ENCODE measurements at places on chromosomes 5 and 9.
A peak's percentile ranks its signal among the peaks of the same experiment; 100 is the strongest.

DNA sequence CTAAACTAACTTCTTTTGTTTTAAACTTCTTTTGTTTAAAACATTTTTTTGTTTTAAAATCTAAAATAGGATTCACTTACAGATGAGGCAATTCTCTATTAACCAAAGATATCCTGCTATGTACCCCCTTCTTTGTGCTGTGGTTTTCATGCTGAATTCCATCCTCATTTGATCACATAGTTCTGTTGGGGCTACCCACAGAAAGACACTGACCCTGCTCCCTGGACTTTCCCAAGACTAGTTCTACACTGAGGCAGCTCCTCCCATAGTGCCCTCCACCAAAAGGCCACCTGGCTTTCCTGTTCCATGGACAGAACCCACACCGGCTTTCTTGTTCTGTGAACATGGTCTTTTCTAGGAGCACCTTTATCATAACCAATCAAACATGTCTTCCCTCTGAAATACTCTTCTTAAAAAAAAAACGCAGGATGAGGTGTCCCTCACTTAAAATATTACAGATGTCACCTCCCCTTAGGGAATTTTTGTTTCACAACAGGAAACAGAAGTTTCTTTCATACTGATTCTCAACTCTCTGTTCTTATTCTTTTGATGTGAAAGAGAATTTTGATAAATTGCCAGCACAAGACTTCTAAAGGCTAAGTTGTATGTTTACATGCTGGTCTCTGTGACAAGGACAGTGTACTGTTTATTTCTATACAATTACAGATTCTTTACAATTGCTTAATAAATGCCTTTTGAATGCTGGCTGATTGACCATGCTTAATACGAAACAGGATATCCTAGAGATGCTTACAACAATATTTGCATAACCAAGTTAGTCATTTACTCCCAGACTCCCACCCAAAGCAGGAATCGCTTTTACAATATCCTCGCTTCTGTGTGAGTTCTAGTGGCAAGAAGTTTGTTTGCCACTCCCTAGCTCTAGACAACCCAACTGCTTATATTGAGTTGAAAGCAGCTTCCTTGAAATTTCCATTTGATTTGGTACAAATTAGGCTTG lies 300.4 kb downstream of the DTWD2 start:
- DNase-seq: no peak

DNA sequence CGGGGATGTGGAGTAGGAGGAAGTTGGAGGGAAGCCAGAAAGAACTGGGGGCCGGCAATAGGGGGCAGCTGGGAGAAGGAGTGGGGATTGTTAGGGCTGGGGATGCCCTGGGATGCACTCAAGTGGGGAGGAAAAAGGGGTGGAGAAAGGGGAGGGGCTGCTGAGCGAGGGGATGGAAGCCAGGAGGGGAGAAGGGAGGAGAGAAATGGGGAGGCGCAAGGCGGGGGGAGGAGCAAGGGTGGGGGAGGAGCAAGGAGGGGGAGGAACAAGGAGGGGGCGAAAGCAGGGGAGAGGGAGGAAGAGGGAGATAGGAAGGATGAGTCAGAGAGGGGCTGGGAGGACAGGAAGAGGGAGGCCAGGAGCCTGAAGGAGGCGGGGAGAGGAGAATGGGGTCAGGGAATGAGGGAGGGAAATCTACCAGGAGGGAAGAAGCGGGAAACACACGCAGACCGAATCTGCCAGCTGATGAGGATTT lies 1.6 kb downstream of the IRX4 start:
- DNase-seq: peak; percentile 87

DNA sequence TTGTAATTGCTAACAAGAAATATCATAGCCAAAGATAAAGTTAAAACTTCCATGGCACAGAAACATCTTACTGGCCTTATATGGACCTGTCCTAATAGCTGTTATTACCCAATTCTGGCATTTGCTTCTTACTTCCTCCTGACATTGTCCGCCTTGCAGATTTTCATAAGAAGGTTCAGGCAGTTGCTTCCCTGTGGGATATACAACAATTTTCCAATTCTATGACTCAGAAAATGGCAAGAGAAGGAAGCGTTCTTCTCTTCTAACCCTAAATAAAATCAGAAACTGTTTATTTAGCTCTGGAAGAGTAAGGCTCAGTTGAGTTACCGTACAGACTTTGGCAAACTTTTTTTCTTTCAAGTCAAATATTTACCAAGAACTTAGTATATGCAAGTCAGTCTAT lies 1.7 kb downstream of the PRKAA1 start:
- peak; percentile 39 for DNase-seq

DNA sequence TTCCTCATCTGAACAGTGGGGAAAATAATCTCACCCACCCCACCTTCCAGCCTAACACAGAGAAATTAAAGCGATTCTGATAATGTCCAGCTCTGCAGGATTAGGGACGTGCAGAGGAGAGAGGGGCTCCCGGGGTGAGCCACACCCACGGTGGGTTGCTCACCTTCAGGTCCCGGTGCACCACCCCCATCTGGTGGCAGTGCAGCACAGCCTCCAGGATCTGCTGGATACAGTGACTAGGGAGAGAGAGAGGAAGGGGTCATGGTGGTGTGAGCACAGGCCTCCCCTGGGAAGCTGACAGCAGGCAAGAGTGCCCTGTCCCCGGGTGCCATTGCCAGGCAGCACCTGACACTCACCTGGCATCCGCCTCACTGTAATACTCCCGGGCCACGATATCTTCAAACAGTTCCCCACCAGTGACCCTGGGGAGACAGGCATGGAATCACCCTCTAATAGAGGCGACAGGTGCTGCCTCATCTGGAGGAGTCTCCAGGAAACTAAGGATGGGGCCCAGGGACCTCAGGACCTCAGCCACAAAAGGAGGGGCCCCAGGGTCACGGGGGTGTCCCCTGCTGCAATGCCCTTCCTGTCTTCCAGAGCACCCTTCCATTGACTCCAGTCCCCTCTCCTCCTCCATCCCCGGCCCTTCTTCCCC lies 33.0 kb downstream of the CAMK2A start:
- DNase-seq: no peak

DNA sequence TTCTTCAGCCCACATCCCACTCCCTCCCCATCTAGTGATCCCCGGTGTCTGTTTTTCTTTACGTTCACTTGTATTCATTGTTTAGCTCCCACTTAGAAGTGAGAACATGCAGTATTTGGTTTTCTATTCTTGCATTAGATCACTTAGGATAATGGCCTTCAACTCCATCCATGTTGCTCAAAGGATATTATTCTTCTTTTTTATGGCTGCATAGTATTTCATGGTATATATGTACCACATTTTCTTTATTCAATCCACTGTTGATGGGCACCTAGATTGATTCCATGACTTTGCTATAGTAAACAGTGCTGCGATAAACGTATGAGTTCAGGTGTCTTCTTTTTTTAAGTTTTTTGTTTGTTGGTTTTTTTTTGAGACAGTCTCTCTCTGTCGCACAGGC lies 29.1 kb upstream of the CCNB1 start:
- DNase-seq: no peak

- no peak for DNase-seq
Measured at GRCh38 chr5:133932441-133933168, 35.8 kb downstream of the C5orf15 start.

GRCh38 chr5:148005788-148006520 lies 57.8 kb upstream of the SPINK5 start:
- no peak for DNase-seq

DNA sequence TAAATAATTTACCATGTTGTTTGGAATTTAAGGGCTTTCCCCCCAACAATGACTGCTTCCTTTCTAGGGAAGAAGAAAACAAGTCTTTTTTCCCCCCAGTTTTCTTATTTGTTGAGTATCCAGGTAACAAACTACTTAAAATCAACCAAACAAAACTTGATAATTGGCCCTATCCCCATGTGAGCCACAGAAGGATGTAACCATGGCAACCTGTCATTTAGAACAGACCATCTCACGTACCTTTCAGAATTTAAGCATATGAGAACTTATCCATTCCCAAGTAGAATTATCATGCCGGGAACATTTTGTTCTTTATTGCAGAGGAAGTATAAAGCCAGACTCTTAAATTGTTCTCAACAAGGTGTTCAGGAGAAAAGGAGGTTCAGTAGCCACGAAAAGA lies 392.3 kb downstream of the CETN3 start:
- no peak for DNase-seq

- DNase-seq: peak; percentile 78
Measured at GRCh38 chr9:87640385-87640795, 85.5 kb upstream of the CTSL start.

GRCh38 chr5:163439092-163439425 lies 1.7 kb downstream of the CCNG1 start:
- DNase-seq: peak; percentile 29

DNA sequence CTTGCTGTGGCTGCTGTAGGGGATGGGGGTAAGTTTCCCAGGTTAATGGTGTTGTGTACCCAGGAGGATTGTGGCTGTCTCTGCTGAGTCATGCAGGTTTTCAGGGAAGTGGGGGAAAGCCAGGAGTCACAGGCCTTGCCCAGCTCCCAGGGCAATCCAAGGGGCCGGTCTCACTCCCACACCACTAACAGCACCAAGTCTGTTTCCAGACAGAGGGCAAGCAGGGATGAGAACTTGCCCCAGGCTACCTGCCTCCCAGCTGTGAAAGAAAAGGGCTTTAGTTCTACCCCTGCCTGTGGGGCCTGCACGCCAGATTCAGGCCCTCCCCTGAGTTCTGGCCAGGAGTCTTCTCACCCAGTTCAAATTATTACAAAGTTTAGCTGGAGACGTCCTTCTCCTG lies 579.8 kb upstream of the ST8SIA4 start:
- DNase-seq: no peak

DNA sequence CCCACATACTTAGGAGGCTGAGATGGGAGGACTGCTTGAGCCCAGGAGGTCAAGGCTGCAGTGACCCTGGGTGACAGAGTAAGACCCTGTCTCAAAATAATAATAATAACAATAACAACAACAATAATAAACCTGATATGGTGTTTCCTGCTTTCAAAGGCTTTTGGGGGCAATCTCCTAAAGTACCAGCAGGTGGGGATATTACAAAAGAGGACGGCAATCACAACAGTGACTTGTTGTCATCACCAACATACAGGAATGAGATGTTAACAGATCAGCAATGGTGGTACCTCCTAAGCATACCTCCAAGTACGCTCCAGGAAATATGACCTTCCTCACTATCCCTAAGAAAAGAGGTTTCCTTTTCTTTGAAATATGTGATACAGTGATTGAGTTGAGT lies 91.1 kb upstream of the RNF180 start:
- peak; percentile 53 for DNase-seq

DNA sequence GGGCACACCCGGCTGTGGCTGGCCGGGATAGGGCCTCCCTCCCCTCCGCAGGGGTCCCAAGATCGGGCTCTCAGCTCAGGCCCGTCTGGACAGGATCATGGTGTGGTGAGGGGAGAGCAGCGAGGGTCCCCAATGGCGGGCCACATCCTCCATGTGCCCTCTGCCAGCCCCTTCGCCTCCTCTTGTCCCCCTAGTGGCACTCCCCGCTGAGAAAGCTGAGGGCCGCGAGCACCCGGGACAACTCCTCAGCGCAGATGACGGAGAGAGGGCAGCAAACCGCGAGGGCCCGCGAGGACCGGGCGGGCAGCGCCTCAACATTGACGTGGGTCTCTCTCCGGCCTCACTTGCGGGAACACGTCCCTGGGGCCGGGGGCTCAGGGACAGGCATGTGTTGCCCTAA lies 24.6 kb downstream of the NKD2 start:
- DNase-seq: no peak

DNA sequence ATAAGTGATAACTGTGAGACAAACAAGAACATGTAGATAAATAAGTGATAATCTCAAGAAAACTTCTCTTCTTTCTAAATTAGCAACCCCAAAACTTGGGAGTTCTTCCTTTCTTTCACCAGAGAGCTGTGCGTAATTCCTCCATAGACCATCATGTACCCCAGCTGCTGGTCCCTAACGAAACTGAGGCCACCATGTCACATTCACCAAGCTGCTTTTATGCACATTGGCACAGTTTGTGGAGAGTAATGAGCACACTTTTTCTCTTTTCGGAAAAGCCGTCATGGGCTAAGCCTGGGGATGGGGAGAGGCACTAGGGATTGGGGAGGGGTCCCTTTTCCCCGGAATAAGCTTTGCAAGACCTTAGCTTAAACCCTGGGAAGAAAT lies 561.4 kb downstream of the BNC2 start:
- DNase-seq: no peak

GRCh38 chr5:13477118-13477737 lies 467.3 kb downstream of the DNAH5 start:
- DNase-seq: peak; percentile 86

GRCh38 chr5:116343961-116344360 lies 230.7 kb downstream of the SEMA6A start:
- DNase-seq: no peak

Measured in MCF 10A (cell line).